ENCODE measurements at places on chromosomes 13 and 19.

GRCh38 chr13:57558051-57558467 lies 73.5 kb upstream of the PCDH17 start:
- DNase-seq, result no peak

DNA sequence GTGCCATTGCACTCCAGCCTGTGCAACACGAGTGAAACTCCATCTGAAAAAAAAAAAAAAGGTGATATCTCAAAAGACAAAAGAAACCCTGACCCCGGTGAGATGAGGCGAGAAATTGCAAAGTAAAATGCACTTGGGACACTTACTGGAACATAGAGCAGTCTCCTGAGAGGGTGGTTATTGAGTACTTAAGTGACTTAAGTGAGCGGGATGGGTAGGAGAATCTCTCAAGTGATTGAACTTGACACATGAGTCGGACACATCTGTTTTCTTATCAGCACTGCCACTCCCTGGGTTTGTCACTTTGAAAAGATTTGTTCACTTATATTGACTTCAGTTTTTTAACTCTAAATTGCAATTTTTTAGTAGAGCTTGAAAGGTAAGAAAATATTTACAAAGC lies 2.8 kb downstream of the ZNF429 start:
- DNase-seq, result no peak

DNA sequence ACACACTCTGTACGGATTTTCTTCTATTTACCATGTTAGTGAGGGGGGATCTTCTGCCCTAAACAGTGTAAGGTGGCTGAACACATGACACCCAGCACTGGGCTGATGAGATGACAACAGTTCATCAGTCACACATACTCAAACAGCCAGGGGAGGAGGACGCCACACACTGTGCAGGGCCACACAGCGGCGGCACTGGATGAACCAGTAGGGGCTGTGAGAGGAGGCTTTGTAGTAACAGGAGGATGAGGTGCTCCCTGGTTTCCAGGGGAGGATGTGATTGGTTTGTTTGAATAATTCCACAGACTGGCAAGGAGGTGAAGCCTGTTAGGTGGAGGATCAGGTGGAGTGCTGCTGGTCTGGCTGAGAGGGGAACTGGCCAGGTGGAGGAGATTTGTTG lies 16.3 kb upstream of the GTF3A start:
- no peak for DNase-seq

DNA sequence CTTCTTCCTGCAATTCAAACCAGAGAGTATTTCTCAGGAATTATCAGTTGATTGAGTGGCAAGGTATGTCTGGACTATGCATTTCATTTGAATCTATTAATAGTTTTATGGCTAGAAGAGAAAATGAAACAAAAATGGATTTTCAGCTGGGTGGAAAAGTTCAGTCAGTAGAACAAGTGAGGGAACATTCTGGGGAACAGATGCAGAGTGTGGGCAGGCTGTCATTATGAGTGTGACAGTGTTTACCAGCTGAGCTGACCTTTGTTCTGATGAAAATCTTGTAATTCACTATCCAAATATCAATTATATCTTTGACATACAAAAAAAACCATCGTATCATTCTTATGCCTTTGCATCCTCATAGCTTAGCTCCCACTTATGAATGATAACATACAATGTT lies 2.6 kb upstream of the CLC start:
- peak; percentile 25 for DNase-seq

DNA sequence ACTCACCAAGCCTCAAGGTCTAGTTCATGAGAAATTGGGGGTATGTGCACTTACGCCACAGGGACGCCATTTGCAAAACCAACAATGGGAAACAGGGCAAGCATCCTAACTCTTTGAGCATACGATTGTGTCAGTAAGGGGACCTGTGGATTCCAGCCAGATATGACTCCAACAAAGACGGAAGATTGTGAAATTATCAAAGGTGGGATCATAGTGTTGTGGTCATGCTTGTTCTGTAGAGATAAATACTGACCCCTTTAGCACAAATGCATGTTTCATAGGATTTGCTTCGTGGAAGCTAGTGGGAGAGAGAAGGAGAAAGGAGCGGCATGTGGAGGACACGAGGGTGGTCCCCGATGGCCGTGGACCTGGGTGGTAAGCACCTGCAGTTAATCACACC lies 37.8 kb downstream of the GATAD2A start:
- DNase-seq, result no peak

- no peak for DNase-seq
Observed at GRCh38 chr13:23512762-23513395, 57.3 kb upstream of the TNFRSF19 start.

- peak; percentile 65 for DNase-seq
Observed at GRCh38 chr19:35247526-35248309, 1.1 kb upstream of the LSR start.

GRCh38 chr13:24982333-24982999 lies 113.5 kb upstream of the PABPC3 start:
- DNase-seq, result no peak

DNA sequence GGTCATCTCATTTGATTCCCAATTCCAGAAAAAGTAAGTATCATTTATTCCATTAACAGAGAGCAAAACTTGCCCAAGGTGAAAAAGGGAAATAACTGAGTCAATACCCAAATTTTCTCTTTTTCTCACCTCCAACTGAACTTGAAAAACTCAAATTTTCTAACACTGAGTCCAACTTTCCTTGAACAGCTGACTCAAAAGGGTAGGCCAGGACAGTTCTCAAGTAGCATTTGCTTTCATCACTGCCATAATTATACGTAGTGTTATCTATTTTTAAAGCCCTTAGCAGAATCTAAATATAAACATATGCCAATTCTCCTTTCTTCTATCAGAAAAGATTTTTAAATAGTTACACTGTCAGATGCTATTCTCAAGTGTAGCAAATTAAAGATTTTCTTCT lies 3.5 kb downstream of the N4BP2L2 start:
- DNase-seq, result no peak

DNA sequence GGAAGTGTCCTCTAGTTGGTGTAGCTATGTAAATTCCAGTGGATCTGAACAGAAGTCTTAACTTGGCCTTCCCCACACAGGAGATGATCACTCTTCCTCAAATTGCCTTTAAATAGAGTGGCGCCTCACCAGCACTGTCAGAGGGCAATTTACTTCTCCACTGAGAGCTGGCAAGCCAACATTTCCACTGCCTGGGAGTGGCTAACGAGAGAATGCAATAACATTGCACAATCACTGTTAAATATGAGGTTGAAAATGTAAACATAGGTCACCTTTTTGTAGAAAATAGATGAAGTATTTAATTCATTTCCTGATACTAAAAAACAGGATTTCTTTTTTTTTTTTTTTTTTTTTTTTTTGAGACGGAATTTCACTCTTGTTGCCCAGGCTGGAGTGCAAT lies 55.4 kb upstream of the UBL3 start:
- no peak for DNase-seq

DNA sequence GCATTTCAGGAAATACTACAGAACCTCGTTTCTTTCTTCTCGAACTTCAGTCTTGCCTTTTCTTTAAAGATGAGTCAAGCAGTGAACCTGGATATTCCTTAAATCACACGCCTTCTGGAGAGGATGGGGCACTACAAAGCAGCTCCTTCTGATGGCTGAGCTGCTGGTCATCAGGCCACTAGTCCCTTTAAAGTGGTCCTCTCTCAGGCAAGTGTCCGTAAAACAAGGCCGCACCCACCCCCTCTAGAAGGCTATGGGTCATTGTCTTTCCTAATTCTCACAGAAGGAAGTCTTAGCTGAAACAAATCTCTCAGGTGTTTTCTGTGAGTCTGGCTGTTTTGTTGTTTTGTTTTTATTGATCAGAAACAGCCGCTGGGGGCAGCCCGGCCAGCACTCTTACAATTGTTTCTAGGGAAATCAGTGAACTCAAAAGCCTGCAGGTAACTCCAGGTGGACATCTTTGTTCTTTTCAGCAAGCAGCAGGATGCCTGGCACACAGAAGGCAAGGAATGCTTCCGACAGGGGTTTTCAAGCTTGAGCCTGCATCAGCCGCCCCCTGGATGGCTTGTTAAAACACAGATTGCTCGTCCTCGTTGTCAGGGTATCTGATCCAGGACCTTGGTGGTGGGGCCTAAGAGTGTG lies 45.4 kb downstream of the MBNL2 start:
- DNase-seq, result no peak

DNA sequence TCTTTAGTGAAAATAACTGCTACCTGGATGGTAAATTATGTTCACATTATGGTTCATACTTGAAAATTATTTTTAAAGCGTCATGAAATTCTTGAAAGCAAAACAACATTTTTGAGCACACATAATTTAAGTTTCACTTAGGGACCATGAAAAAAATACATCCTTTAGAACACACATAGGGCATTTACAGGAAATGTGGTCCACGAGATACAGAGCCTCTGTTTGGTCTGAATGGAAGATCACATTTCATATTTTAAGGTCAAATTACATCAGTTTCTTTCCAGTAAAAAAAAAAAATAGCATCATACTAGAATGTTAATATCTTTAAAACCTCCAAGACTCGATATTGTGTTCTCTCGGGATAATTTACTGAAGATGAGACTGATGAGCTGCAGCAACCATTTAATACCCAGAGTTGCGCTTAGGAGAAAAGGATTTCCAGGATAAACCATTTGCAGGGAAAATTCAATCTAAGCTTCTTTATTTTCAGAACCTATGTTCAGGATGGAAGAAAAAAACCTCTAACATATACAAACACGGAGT lies 720.7 kb downstream of the DIAPH3 start:
- no peak for DNase-seq
